ENCODE measurements at places on chromosomes 3 and 15.

- DNase-seq, result no peak
These were observed 39.5 kb upstream of the SCAANT1 start for GRCh38 chr3:63951492-63952247.

DNA sequence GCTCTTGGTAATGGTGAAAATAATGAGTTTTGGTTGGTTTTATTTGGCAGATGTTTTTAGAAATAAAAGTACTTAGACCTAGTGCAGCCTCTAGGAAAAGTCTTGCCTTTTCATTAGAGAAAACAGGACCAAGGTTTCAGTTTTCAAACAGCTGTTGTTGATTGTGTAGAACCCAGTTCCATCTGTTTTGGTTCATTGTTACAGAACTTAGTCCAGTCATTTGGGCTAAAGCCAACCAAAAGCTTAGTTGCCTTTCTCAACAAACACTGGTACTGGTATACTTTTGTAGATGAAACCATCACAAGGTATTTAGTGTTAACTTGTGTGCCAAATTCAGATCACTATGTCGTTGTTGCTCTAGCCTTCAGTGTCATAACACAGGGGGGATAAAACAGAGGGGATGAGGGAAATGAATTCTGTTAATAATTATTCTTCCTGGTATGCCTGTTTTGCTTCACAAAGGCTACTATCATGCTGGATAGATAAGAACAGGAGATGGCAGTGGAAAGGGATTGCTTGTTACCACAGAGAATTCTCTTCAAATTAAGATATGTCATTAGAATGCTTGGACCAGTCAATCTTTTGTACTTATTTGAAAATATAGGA lies 12.6 kb upstream of the APH1B start:
- no peak for DNase-seq

GRCh38 chr3:188544012-188544411 lies 390.1 kb downstream of the LPP start:
- no peak for DNase-seq

- DNase-seq, result no peak
These were observed 275.1 kb upstream of the LRTM1 start for GRCh38 chr3:55203006-55203405.

DNA sequence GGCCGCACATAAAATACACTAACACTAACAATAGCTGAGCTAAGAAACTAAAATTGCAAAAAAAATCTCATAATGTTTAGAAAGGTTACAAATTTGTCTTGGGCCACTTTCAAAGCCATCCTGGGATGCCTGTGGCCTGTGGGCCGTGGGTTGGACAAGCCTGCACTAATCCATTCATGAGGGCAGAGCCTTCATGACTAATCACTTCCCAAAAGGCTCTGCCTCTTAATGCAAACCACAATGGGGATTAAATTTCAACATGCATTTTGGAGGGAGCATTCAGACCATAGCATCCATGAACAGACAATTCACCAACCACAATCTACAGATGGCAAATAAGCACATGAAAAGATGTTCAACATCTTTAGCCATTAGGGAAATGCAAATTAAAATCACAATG lies 128.2 kb downstream of the SUCLG2 start:
- DNase-seq, result no peak

- peak; percentile 56 for DNase-seq
These were observed 79.8 kb upstream of the NR2E3 start for GRCh38 chr15:71730277-71731144.

- DNase-seq, result no peak
These were observed 19.2 kb downstream of the LIMD1 start for GRCh38 chr3:45613791-45614190.

DNA sequence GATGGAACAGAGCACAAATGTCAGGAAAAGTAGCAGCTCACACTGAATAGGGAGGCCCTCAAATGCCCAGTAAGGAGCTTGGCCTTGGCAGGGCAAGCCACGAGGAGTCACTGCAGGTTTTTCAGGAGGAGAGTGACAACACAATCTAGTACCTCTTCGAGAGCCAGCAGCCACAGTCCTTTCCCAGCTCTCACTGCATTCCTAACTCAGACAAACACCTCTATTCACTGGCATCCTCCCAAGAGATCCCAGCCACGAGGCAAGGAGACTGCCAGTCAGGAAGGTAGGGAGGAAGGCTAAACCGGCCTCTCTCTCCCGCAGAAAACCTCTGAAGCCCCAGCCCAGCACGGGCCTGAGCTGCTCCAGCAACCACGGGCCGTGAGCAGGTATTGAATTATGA lies 146.0 kb upstream of the SMAD3 start:
- no peak for DNase-seq

- no peak for DNase-seq
These were observed 422.7 kb upstream of the TPRG1 start for GRCh38 chr3:188749010-188749617.

- DNase-seq, result no peak
These were observed 129.9 kb downstream of the LRRC3B start for GRCh38 chr3:26752466-26752865.

DNA sequence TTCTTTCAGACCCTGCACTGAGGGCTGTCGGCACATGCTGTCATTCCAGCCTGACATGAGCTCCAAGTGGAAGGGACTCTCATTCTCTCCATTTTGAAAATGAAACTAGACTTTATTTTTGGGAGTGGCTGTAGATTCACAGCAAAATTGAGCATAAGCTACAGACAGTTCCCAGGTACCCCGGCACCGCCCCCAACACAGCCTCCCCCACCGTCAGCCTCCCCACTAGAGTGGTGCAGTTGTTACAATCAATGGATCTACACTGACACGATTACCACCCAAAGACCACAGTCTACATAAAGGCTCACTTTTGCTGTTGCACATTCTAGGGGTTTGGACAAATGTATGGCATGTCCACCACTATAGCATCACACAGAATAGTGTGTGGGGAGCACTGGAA lies 29.5 kb upstream of the FGD5 start:
- no peak for DNase-seq

DNA sequence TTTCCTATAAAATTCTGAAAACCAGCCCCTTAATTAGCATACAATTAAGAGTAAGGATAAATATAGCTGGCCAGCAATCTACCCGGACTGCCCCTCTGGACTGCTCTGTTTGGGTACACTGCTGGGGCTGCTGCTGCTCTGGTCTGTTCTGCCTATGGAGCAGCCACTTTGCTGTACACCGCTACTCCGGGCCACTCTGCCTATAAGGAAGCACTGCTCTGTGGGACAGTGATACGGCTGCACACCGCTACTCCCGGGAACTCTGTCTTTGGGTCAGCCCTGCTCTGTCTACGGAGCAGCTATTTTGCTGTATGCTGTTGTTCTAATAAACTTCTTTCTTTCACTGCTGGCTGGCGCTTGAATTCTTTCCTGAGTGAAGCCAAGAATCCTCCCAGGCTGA lies 316.5 kb upstream of the PLSCR5 start:
- DNase-seq, result no peak

- DNase-seq, result no peak
These were observed 18.3 kb downstream of the GREM1 start for GRCh38 chr15:32735989-32736700.
